Fibroblast of skin of left biceps (primary cell): ENCODE measurements at places on chromosomes 5 and 9.

DNA sequence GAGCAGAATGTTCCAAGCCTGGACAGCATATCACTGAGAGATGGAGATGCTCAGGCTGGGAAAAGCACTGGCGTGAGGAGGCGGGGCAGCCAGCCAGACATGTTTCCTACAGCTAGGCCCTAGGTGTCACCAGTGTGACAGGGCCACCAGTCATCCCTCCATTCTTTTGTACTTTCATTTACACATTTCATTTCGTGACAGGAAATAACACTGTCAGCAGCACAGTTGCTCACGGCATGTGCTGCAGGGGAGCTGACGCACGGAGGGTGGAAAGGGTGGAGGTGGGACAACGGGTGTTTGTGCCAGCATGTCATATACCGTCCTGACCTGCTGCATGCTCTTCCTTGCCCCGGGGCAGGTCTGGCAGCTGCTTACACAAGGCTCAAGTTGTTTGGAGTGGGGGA lies 14.8 kb upstream of the CEMIP2 start:
- no peak for DNase-seq

- peak; percentile 26 for DNase-seq
These were observed 35.2 kb downstream of the RLN2 start for GRCh38 chr9:5269249-5269715.

DNA sequence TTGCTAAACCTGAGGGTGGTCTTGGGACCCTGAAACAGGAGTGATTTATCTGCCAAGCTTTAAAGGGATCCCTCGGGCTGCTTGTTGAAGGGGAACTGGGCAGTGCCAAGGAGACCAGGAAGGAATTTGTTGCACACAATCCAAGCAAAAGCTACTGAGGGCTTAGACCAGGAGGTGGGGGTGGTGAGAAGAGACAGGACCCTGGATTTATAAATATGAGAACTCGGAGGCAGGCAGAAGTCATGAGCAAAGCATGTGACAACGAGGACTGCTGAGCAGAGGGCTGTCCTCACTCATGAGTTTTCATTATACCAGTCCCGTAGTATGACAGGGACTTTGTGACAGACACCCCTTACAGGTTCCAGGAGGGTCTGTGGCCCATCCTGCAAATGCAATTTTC lies 237.3 kb downstream of the DRD1 start:
- DNase-seq: no peak

DNA sequence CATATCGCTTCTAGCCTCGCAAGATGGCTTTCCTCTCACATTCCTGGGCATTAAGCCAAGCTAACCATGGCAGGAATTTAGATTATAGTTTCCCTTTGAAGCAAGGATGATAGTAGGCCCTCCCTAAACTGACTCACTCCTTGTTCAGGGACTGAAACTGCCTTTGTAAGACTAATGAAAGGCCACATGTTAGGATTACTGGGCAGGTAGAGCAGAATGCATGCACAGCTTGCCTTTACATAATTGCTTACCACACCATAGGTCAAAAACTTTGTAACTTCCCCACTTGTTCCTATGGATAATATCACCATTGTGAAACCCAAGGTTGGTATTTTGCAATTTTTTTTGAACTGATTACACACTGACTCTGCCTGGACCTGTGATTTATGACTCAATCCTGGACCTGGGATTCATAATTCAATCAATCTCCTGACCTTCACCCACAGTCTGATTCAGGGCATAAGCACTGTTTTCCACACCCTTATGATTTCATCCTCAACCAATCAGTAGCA lies 41.0 kb upstream of the PRDM9 start:
- peak; percentile 10 for DNase-seq

DNA sequence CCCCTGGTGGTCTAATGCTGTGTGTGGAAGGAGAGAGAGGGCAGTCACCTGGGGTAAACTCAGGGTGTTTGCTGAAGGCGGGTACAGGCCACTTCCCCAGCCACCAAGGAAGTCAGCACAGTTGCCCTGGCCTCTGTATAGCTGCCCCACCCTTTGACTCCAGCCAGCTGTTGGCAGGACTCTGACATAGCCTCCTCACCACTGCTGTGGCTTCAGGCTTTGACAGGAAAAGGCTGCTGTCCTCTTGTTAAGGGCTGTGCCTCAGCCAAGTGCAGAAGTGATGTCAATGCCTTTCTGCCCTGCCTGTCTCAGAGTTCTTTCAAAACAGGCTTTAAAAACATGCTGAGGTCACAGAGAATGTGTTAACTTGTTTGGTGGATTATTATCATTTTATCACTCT lies 487.2 kb upstream of the KLF4 start:
- no peak for DNase-seq

DNA sequence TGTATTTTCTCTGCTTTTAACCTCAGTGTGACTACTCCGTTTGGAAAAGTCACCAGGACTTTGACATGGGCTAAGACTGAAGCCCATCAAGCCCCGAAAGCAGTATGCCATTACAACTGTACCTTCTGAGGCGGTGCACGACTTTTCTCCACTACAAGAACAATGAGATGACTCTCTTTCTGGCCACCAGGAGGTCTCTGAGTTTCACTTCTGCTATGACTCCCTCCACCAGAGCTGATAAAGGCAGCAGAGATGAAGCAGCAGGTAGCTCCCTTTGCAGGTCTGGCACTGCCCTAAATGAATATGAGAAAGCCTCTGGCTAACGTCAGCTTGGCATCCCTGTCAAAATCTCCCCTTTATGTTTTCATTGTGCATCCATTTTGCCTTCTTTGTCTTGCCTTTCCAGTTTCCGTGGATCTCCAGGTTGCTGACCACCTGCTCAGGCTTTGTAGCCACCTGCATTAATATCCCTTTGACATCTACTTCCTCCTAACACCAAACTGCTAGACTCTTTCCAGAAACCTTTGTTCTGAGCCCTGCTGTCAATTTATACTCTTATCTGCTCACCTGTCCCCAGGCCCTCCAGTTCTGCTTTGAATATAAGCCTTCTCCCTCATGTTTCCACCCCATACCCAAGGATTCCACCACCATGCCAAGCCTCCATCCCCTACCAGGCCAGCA lies 221.7 kb downstream of the ZNF608 start:
- no peak for DNase-seq

DNA sequence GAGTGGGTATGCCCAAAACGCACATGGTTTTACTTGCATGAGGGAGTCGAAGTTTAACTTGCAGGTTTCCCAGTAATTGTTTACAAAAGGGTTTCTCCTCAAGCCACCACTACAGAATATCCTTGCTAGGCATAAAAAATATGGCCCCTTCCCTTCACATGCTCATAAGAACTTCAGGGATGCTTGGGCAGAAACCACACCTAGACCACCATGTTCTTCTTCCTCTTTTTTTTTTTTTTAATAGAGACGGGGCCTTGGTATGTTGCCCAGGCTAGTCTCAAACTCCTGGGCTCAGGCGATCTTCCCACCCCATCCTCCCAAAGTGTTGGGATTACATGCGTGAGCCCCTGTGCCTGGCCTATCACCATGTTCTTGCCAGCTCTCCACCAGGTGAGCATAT lies 18.6 kb upstream of the PLIN2 start:
- DNase-seq: no peak
